Stimulated activated CD4-positive, alpha-beta T cell treated with anti-CD3 and anti-CD28 coated beads, TNF-alpha, amount 100 ng/mL, for 1 hour (primary cell): ENCODE measurements at places on chromosomes 12 and 14.

DNA sequence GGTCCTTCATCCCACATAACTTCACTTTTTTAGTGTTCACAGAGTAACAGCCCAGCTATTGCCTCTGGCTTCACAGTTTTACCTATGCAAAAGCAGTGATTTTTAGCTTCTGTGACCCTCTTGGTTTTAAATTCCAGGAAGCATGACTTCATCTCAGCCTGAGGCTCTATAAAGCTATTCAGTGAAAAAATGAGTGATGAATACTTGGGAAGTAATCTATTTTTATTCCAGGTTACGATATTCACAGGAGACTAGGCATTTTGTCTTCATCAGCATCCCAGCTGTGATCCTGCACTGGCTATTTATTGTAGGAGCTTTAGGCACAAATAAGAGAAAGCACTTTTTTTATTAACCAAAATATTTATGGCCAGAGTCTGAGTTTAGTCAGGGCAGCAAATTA lies 164.8 kb downstream of the SNAPC1 start:
- DNase-seq, result no peak

- no peak for DNase-seq
These were observed 146.8 kb upstream of the RASSF8 start for GRCh38 chr12:25811656-25812126.

DNA sequence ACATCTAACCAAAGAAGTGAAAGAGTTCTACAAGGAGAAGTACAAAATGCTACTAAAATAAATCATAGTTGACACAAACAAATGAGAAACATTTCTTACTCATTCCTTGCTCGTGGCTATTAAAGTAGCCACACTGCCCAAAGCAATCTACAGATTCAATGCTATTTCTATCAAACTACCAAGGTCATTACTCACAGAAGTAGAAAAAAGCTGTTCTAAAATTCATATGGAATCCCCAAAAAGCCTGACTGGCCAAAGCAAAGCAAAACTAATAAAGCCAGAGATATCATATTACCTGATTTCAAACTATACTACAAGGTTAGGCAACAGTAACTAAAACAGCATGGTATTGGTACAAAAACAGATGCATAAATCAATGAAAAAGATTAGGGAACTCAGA lies 305.6 kb downstream of the RPAP3 start:
- DNase-seq, result no peak

GRCh38 chr14:105485739-105486162 lies 935 bp upstream of the CRIP1 start:
- DNase-seq, result no peak
